ENCODE measurements at places on chromosomes 3 and 15.

GRCh38 chr3:106343811-106344210 lies 475.0 kb upstream of the CBLB start:
- DNase-seq = no peak

DNA sequence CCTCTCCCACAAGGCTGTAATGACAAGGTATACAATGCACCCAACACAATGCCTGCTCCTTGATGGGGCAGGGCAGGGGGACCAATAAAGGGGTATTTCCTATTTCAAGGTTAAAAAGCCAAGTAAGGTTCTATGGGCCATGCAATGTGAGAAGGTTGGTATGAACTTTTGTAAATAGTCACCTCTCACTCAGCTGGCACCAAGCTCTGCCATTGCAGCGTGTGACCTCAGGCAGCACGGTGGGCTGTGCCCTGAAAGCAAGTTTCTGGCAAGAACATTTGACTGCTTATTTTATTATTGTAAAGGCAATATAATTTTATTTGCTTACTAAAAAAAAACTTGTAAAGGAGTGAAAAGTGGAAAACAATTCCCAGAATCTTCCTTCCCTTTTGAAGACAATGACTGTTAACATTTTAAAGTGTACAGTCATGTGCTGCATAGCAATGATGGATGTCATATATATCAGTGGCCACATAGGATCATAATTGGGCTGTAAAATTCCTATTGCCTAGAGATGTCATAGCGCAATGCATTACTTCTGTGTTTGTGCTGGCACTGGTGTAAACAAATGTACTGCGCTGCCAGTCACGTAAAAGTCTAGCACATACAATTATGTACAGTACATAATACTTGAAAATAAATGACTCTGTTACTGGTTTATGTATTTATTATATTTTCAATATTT lies 167.3 kb upstream of the RORA start:
- DNase-seq = no peak

- DNase-seq = no peak
These were observed 34.3 kb downstream of the ST6GAL1 start for GRCh38 chr3:186964616-186965015.

- no peak for DNase-seq
These were observed 3.5 kb downstream of the FURIN start for GRCh38 chr15:90871716-90872485.

- no peak for DNase-seq
These were observed 780 bp downstream of the RPL22L1 start for GRCh38 chr3:170869239-170869590.

DNA sequence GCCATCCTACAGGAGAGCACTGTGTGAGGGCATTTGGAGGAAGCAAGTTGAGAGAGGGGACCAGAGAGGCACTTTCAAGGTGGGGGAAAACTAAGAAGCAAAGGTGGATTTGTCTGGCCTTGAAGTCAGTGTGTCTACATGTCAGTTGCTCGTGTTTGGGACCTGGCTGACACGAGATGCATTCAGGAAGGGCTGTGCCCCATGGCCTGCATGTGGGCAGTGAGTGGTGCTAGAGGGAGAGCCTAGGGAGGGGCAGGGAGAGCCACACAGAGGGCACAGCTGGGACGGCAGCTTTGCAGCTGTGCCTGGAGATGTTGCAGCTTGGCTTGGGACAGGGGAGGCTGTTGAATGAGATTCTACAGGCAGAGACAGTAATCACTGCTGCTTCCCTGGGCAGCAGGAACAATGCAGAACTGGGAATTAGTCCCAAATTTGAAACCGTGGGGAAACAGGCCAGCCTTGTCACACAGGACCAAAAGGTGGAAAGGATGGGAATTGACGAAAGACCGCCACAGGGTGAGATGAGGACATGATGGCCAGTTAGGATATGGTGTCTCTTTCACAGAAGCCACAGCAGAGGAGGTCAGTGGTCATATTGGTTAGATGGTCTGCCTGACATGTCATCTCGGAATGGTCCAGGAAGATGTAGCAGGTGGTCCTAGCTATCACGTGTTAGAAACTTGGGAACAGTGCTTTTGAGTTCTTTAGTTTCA lies 10.0 kb downstream of the SEC61A1 start:
- no peak for DNase-seq

- no peak for DNase-seq
These were observed 62.0 kb upstream of the KLF13 start for GRCh38 chr15:31264559-31265089.

GRCh38 chr15:49842031-49842730 lies 221.3 kb downstream of the DTWD1 start:
- DNase-seq = no peak

Data from hepatic stellate cell (primary cell).